ENCODE measurements at places on chromosomes 7 and 10.

DNA sequence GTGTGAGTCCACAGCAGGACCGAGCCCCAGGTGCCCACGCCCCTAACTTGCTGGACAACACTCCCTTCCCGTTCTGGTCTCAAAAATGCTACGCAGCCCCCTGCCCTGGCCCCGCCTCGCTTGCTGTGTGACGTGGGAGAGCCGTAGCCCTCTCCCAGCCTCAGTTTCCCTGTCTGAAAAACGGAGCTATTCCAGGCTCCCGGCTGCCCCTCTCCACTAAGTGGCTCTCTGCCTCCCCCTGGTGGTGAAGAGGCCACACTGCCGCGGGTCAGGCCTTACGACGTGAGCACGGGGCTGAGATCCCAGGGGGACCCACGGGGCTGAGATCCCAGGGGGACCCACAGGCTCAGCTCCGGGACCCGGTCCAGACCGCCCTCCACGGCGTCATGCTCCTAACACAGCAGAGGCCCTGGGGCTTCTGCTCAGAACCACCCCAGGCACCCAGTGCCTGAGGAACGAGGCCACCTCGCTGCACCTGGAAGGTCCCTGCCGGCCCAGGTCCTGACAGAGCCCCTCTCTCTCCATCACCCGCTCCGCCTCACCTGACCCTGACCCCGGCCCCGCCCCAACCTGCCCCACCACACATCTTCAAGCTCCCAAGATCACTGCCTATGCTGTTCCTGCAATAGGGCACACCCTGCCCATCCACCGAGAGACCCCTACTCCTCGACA is 26.7 kb downstream of the MICALL2 start:
- DNase-seq = peak; percentile 89

DNA sequence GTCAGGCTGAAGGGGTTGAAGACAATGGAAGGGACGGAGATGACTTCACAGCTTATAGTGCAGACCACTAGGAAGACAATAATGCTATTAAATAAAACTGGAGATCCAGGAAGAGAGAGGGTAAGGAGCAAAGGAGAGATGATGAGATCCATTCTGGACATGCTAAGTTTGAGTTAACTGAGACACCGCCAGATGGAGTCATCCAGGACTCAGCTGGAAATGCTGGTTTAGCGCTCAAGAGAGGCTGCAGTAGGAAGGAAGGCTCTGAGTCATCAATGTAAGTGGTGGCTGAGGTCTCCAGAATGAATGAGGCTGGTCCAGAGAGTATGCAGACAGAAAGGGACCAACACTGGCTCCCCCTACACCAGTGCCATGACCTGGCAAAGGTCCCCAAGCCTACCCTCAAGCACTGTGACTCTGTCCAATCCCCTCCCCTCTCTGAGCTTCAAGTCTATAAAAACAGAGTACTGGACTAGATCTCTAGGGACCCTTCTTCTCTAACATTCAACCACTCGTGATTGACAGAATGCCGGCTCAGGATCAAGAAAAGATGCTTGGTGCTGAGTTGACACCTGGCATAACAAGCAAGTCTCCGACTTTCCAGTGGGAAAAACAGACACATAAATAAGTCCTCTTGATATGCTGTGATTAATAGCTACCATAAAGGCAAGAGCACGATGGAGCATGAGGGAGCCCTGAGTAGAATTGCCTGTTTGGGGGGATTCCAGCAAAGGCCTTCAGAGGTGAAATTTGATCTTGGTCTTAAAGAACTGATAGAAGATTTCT is 8.9 kb downstream of the GFRA1 start:
- DNase-seq = no peak

- DNase-seq = no peak
Observed at GRCh38 chr7:38040831-38041230, 120.4 kb downstream of the EPDR1 start.

DNA sequence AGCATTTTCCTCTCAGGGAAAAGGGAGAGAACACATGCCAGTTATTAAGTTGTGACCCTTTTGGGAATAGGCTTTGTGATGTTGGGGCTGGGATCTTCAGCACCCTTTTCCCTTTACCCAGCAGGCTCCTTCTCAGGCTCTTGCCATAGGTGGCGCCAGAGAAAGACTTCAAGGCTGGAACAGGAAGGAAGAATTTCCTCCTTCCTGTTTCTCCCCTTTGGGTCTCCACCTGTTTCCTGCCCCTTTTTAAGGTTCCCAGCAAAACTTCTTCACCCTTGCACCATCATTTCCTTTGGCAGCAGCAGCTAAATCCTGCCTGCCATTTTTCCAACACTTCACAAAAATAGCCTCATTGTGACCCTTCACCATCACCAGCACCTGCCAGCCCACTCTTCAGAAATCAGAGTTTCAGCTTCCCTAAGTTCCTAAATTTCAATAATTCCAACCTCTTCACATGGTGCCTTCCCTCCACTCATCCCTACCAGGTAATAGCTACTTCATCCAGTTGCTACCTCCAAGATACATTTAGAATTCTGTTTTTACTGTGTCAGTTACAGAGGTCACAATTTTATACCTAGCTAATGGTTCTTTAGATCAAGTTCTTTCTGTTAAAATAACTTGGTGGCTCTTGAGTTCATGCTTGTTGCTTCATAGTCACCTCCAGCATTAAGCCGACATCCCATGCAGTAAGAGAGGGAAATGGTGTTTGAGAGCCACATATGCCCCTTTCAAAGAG is 22.4 kb upstream of the FOXK1 start:
- DNase-seq = peak; percentile 22

- DNase-seq = no peak
Observed at GRCh38 chr7:83413831-83414230, 235.1 kb downstream of the SEMA3E start.

DNA sequence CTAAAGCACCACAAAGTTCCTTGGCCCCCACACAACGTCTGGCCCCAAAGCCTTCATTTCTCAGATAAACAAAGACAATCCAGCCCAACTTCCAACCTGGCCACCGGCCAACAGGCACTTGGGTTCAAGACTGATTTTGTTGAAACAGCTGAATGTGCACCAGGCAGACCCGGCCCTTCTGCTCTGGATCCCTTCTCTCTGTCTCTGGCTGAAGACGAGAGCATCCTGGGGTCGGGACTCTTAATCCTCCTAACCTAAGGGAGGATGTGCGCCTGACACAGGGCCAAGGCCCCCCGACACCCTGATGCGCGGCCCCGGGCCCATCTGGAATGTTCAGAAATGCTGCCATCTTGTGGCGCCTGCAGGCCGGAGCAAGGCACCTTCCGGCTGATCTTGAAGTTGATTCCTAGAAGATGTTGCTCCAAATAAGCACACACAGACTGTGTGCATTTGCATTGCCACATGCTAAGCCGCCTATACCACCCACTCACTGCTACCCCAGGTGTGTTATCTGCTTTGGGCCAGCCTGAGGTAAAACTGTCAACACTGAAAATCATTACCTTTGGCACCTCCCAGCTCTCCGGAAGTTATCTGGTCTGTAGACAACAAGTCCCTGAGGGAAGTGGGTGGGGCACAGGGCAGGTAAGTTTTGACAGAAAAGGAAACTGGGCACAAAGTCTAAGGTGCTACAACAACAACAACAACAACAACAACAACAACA is 98.4 kb upstream of the HABP2 start:
- DNase-seq = peak; percentile 59

- no peak for DNase-seq
Observed at GRCh38 chr7:115359119-115359518, 437.2 kb downstream of the MDFIC start.

DNA sequence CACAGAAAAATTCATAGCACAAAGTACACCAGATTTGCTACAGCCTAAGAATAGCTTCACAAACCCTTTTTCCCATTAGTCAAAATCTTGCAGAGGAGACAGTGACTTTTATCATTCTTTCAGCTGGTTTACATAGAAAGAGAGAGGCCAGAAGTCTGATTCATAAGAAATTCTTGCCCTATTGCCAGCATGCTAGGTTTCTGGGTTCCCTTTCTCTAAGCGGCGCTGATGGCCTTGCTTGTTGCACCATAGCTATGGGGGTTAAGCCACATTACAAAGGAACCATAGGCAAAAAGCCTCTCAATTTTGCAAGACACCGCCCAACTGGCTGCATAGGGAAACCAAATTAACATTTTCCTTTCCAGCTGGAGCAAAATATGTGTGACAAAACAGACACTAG is 87.4 kb downstream of the ZNF467 start:
- no peak for DNase-seq

DNA sequence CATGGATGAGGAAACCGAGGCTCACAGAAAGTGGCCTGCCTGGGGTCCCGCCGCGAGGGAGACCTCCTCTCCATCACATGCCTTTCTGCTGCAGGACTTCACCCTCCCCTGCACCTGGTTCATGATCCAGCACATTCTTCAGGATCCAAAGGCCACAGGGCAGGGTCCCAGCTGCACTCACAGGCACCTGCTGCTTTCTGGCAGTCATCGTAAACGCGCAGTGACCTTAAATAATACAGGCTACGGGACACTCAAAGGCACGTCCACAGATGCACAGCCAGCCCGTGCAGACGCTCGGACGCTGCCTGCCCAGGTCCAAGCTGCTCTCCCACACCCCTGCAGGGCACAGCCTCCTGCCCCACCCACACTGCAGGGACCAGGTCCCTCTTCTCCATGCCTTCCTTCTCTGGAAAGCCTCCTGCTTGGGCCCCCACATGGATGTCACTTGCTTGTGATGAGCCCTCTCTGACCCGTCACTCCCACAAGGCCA is 49.9 kb downstream of the CALML3 start:
- DNase-seq = no peak

- DNase-seq = no peak
Observed at GRCh38 chr10:69955897-69956740, 96.5 kb upstream of the MACROH2A2 start.

- peak; percentile 47 for DNase-seq
Observed at GRCh38 chr7:139482662-139483466, 609 bp downstream of the KLRG2 start.

DNA sequence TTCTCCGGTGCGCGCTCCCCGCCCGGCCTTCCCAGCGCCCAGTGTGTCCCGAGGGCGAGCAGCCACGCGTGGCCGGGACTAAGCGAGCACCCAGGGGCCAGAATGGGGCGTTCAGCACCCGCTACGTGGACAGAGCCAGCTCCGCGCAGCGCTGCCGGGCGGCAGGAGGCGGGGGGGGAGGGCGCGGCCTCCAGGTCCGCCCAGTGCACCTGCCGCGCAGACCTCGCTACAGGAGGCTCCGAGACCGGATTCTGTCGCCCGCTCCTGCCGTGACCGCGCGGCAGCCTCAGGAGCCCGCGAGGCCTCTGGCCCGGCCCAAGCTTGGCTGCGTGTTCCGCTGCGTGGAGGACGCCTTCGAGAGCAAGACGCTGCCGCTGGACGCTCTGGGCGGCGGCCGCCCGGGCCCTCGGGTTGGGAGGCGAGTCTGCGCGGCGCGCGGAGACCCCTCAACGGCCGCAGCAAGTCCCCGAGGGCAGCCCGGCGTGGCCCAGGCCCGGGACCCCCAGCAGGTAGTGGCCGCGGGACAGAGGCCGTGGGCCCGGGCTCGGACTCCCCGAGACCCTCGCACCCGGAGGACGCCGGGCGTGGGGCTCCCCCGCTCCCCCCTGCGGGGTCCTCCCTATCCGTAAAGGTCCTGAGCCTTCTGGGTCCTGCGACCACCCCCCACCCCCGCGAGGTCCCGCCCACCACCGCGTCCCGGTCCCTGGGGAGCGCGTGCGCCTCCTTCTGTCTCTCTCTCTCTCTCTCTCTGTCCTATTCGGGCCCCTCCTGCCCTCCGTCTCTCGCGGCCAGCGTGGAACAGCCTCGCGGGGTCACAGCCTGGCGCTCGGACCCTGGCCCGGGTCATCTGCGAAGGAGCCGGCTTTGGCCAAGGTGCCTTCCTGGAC is 904 bp upstream of the DPYSL4 start:
- DNase-seq = peak; percentile 53

- DNase-seq = no peak
Observed at GRCh38 chr10:116121640-116122525, 151.1 kb downstream of the GFRA1 start.

- peak; percentile 15 for DNase-seq
Observed at GRCh38 chr7:33185786-33186185, 56.4 kb downstream of the BBS9 start.

DNA sequence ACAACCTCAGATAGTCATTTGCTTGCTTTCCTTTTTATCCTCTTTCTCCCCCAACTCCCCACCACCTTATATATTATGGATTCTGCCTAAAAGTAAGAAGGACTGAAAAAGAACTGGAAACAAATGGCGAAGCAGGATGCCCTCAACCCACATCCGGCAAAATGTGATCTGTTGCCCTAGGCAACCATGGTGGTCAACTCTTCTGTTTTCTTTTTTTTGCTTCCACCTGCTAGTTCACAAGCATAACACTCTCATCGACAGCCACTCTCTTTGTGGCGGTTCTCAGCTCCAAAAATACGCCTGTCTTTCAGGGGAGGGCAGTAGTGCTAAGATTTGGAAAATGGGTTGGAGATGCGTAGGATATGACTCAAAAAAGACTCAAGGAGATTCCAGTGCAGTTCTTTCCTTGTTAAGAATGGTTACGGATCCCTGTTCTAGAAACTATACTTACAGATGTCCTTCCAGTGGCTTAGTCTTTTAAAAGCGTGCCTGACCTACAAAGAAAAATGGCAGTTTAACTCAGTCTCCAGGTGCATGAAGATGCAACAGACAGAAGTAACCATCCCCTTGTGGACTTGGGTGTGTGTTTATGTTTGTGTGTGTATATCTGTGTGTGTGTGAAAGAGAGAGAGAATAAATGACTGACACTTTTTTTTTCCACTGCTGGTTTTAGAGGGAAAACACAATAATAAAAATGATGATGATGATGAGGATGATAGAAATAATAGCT is 10.7 kb downstream of the APBB1IP start:
- no peak for DNase-seq

DNA sequence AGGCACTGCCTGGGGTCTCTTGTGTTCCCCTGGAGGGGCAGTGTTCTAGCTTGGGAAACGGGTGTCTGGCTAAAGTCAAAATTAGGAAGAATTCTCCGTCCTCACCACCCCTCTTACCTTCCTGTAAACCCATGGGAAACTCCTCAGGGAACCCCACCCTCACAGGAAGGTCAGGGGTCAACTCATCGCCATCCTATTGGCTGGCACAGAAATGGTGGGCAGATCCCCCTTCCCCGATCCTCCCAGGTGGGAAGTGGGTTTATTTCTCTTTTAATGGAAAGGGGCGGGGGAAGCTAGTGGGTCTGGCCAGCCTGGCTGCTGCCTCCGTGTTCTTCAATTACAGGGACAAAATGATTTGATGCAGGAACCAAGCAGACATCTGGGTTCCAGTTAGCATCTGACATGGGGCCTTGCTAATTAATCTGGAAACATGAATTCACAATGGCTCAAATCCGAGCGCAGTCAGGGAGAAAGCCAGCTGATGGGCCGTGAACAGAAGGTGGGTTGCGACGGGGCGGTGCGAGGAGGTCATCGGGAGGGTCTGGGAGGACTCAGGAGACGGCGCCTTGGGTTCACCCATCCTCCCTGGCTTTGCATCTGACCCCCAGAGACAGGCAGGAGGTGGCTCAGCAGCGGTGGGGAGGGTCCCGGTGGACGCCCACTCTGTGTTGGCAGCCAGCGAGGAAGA is 66.6 kb downstream of the SLIT1 start:
- DNase-seq = no peak

DNA sequence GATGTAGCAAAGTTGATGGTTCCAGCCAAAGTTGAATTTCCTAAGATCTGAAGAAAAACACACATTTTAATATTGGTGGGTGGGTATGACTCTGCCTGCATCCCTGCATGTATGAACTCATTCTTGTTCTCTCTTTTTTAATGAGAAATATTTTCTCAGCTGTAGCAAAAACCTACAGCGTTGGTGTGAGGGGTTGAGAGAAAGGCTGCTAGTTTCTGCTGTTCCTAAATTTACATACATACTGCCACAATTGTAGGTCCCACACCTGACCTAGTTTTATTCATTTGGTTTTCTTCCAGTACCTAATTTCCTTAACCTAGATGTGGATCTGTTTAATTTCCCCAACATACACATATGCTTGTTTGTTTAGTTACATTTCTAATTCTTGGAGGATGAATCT is 4.6 kb downstream of the AGFG2 start:
- no peak for DNase-seq

- DNase-seq = no peak
Observed at GRCh38 chr7:44172352-44172751, 16.9 kb downstream of the GCK start.

All from endothelial cell (in vitro differentiated cells).